ENCODE measurements at places on chromosomes 1 and 21. TPM values are rescaled to one million over a fixed set of nuclear protein-coding genes. Genes with fewer than 3 reads are reported as not detected.

Gene PLA2G2F
- total RNA-seq = not detected

Gene S100A8
- total RNA-seq = not detected

Gene NEXN
- total RNA-seq = 16.8 TPM

Gene RERE
- total RNA-seq = 51.4 TPM

Gene PDE9A
- 3.9 TPM for total RNA-seq

Gene KIF26B
- total RNA-seq = 12.1 TPM

Gene ST3GAL3
- 16.8 TPM for total RNA-seq

Gene HNRNPR
- total RNA-seq = 80.5 TPM

GRCh38 chr1:104987210-104987609, 1237.5 kb downstream of the AMY1C start:
- no peak for DNase-seq

DNA sequence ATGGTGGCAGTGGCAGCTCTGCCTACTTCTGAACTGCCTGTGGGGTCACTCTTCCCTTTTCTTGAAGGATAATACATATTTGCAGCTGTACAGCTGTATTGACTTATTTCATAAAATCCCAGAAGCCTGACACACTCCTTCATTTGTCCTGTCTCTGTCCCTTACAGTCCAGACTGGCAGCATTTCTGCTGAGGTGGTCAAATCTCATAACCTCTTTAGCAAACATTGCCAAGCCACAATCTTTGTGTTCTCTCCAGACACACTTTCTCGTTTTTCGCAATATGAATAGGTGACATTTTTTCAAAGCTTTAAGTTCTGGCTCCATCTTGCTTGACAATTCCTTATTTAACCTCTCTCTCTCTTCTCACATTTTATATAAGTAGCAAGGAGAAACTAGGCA, 15.2 kb downstream of the LY9 start:
- no peak for DNase-seq

DNA sequence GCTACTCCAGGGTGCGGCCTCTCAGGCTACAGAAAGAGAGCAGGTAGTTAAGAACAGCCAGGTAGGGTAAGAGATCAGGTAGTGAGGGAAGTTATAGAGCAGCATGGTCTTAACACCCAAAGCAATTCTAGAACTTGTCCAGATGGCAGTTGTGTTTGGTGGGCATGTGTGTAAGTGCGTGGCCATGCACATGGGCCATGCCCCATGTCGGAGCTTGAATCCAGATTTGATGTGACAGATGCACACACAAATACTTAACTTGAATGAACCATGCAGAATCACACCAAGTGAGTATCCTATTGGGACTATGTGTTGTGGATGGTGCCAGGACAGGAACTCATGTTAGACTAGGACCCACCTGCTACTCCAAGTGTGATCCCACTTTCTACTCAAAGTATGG, 145.7 kb upstream of the HMGB4 start:
- DNase-seq = no peak

DNA sequence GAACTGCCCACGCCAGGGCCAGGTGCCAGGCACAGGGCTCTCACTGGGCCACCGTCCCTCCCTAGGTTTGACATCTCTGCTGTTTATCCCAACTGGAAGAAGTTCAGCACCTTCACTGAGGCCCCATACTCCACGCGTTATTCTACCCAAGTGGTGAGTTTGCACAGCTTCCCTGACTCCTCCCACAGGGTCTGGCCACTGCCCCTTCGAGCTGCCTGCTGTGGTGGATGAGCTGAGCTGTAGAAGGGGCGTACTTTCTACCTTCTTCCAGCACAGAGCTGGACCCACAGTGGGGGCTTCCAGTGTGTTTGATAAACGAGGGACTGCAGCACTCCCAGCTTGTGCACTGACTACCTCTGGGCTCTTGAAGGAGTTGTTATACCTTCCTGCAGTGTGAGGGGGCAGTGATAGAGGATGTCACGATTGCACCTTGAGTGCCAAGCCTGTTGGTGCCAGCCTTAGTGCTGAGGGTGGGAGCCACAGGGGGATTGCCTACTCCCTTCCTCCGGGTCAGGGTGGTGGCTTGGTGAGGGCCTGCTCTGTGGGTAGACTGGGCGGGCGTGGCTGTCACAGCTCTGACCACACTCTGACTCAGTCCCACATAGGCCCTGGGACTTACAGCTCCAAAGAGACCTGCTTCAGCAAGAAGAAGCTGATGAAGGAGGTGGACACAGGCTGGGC, 5.9 kb upstream of the TTC22 start:
- no peak for DNase-seq

DNA sequence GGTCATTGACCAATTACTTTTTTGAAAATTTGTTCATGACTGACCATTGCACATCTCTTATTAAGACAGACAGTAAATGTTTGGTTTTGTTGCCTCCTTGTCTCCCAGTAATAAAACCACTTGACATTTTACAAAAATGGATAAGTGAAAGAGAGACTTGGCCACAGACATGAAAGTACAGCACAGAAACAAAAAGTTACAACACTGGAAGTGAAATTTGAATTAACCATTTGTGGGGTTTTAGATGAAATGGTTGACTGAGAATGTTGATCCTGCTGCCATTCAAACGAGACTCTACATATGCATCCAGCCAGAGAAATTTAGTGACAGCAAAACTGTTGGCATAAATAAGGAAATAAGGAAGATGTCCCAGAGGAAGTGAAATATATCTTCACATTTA, 79.3 kb upstream of the B3GALT2 start:
- no peak for DNase-seq

GRCh38 chr1:109635862-109636200, 16.2 kb downstream of the AMPD2 start:
- no peak for DNase-seq

- DNase-seq = no peak
Measured at GRCh38 chr1:247212627-247213617, 41.1 kb upstream of the ZNF124 start.

DNA sequence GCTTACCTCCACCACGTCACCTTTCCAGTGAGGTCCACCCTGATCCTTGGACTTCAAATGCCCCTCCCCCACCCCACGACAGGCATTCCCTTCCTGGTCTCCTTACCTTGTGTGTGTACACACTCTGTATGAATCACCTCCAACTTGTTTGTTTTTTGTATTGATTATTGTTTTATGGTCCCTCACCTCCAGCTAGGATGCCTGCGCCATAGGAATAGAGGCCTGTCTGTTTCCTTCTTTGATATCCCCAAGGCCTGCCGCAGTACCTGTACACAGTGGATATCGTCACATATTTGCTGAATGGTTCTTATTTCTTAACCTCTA, 219.6 kb upstream of the POU3F1 start:
- DNase-seq = no peak

DNA sequence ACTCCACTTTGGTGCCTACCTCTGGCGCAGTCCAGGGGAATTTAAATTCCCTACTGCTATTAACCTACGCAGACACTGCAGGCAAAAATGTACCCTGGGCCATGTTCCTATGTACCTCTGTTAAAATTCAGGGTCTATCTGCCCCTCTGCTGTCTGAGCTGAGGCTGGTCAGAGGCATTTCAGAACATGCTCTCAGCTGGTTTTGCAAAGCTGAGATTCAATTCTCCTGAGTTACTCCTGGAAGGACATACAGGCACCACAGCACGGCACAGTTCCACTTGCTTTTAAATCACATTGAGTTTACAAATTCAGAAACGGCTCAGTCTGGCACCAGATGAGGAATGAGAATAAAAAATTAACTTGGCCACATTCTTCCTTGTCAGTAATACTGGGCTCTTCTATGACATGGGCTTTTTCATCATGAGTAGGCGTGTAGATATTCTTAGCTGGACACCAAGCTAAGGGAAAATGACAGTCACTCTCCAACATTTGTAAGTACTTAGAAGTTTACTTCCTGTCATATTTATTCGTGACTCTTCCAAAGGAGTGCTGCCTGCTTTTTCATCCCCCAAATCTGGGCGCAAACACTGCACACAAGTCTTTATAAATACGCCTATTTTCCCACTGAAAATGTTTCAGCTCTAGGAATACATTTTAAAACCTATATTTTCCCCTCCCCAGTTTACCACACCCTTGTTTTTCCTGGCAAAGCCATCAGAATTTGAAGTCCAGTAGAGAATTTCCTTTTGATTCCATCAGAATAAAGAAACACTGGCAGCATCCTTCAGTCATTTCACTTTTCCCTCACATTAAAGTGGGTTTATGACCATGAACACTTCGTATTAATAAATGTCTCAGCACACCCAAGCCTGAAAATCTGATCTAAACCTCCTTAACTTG, 1.9 kb downstream of the C1orf198 start:
- DNase-seq = no peak

DNA sequence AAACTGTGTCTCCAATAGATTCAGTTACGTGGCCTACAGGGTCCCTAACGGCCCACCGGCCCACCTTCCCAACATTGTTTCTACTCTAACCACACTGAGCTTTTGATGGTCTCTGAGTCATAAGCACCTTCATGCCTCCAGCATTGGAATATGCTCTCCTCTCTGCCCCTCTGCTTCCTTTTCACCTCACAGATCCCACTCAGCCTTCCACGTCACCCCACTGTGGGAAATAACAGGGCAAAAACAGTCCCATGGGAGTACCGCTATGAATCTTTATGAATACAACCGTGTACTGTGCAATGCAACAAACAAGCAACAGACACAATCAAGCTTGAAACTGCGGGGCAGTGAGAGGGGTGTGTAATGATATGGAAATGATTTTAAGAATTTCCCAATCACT, 5.3 kb upstream of the SARS1 start:
- no peak for DNase-seq

- peak; percentile 82 for DNase-seq
Measured at GRCh38 chr1:206839857-206840256, 25.6 kb upstream of the IL20 start.

GRCh38 chr1:212685429-212685828, 14.2 kb downstream of the BATF3 start:
- no peak for DNase-seq

DNA sequence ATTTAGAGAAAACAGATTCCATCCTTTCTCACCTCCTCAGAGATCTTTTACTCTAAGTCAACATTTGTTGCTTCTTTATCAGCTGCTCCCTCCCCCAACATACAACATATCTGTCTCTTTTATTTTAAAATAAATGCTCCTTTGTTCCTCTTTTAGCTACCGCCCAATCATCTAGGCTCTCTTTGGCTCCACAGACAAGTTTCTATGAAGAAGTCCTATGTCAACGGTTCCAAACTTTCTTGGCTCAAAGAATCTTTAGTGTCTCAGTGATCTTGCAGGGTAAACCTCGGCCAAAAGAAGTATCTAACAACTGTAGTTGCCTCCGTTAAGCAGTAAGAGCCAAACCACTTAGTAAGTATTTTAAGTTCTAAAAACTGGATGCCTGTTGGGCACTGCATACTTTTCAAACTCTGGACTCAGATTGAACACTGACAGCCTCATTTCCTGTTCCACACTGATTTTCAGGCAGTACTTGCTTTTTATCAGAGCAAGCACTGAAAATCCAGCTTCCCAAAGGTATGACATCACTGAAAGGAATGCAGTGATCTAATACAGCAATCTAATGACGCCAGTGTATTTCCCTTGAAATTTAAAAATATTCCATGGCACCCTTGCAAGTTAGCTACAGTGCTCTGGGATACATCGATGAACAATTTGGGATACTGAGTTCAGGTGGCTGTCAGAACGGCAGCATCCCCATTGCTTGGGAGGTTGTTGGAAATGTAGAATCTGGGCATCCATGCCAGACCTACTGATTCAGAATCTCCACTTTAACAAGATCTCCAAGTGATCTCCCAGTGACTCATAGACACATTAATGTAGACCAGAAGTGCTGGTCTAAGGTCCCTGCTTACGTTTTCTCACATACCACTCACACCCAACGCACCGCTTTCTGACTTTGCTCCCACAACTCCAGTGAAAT, 26.8 kb downstream of the EGLN1 start:
- peak; percentile 96 for DNase-seq

DNA sequence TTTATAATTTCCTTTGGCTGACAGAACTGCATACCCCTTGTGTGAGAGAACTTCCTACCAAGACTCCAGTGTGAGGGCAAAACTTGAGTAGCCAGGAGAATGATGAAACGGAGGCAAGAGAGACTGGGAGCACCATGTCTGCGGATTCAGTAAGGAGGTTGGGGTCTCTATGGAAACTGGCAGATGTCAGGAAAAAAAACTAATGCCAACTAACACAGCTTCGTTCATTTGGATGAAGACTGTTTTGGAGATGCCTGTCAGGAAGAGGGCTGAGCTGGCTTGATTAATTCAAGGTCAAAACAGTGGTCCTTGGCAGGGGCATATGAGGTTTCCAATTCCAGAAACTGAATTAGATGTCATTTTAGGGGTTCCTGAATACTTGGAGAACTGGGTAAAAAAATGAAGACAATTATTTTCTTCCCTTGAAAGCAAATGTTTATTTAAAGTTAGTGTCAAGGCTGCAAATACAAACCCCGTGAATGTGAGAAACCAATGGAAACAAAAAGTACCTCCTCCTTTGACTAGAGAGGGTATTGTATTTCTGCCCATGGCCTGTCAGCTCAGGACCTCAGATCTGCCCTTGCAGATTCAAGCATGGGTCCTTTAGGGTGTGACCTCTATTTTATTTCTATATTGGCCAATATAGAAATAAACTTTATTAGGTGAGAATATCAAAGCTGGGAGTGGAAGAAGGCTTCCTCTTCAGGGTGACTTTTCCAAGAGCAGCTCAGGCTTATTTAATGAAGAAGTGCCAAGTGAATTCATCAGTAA, 110.5 kb downstream of the MAST2 start:
- peak; percentile 40 for DNase-seq

- no peak for DNase-seq
Measured at GRCh38 chr1:227120826-227121225, 180.7 kb downstream of the COQ8A start.

- DNase-seq = no peak
Measured at GRCh38 chr1:95548211-95548610, 314.2 kb downstream of the RWDD3 start.

DNA sequence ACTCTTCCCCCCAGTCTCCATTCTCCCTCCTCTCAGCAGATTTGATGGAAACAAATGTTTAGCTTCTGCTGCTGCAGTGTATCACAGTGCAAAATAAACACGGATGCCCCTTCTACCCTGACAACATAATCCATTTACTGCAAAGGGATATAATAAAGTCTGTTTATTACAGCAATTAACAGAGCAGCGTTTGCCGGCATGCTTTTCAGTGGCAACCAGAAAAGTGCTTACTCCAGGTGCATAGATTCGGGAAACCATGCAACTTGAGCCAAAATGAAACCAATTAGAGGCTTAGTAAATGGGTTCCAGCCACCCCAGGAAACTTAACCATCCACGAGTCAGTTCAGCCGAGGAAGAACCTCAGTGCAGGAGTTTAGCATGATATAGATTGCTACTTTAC, 12.9 kb upstream of the LEMD1 start:
- no peak for DNase-seq

GRCh38 chr1:47783638-47784496, 213.3 kb downstream of the TRABD2B start:
- DNase-seq = no peak

DNA sequence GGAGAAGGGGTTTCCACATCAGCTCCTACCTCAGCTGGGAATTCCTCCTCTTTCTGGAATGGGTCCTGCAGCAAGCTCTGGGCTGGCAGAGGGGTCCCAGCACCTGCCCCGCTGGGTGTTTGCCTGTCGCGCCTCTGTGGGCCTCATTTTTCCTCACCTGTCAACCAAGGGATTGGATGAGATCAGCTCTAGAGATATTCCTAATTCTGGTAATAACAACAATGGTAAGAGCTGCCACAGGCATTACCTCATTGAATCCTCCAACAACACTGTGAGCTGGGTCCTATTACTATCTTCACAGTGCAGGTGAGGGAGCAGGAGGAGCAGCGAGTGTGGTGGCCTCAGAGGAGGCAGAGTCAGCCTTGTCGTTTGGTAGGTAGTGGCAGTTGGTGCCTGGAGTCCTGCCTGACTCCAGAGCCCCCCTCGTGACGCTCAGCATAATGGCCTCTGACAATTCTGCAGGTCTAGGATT, 23.3 kb upstream of the PAX7 start:
- DNase-seq = no peak

Measured in fibroblast of villous mesenchyme (primary cell).